Activated T-cell treated with anti-CD3 and anti-CD28 coated beads, Interleukin-2, amount 50 U/mL, for 4 hours (primary cell): ENCODE measurements at places on chromosomes 2 and 18.
A peak's percentile ranks its signal among the peaks of the same experiment; 100 is the strongest.

- no peak for DNase-seq
These were observed 11.9 kb upstream of the ACTR3 start for GRCh38 chr2:113877711-113878598.

- no peak for DNase-seq
These were observed 147.6 kb downstream of the HDAC4 start for GRCh38 chr2:239253264-239253663.

DNA sequence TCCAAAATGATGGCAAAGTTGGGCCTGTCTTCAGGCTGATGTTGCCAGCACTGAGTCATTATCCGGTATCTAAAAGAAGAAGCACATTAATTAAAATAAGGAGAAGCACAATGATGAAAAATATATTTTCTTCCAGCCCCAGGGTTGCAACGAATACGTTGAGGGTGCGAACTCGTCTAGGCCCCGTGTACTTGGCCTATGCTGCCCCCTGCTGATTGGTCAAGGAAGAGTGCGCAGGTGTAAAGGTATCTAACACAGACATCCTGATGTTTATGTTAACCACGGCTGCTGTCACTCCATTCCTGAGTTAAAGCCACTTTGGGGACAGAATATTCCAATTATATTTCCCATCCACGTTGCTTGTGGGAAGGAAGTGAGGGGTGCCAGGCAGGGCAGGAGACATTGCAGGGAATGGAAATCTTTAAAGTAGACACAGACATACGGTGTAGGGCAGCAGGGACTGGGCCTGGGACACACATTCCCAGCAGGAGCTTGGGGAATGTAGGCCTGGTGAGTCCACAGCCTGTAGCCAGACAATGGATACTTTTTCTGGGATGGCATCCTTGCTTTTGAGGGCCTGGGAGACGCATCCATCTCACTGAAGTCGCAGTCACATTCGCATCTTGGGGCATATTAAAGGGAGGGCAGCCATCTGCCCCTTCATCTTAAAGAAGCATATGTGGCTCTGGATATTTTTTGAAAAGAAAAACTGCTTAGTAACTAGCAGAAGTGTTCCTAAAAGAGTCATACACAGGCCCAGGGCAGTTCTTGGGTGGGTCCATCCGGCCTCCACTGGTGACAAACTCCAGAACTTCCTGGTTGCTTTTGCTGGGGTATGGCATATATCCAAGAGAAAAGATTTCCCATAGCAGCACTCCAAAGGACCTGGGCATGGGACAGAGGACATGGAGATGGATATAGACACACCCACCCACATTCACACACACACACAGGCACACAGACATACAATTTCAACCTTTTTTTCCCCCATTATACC lies 81.9 kb downstream of the CLIP4 start:
- DNase-seq = peak; percentile 77

DNA sequence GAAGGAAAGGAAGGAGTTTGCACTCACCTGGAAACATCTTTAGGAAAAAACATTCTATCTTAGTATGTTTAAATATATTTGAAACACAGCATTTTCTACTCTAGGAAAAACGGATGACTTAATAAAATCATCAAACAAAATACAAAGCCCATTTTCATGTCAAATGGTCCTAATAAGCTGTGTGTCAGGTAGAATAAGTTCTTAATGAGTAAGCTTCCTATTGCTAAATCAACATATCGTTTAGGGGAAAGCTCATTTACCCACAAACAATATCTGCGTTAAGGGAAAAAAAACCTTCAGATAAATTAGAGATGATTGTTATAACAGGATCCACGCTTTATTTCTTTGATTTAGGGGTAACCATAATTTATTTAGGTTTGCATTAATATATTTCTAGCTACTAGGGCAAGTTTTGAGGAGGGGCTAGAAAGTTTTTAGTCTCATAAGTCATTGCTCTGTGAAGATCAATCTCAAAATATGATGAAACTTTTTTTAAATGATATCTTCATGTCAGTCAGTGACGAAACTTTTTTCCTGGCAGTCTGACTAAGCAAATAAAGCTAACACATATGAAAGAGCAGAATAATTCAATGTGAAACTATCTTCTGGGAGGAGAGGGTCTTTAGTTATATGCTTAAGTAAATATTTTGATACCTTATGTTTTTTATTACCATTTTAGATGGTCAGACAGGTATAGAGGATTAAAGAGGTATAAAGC lies 147.1 kb downstream of the WDSUB1 start:
- no peak for DNase-seq

DNA sequence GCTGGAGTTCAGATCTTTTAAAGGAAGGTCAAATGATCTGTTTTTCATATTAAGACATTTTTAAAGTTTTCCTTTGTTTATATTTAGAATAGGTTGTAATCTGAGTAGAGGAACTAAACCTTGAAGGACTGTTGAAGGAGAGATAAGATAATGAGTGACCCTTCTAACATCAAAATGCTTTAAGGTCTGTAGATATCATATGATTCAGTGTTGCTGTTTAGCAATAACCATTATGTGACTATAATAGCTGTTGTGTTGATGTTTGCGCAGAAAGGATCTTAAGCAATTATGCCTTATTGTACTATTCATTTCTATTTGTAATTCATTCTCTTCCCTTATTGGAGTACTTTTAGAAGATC lies 60.0 kb downstream of the SLC16A14 start:
- DNase-seq = no peak

- DNase-seq = no peak
These were observed 182.8 kb upstream of the MEIS1 start for GRCh38 chr2:66252109-66252508.

- no peak for DNase-seq
These were observed 144.6 kb upstream of the CCDC195 start for GRCh38 chr2:224860786-224861185.

GRCh38 chr2:66434679-66435548 lies at the start of gene MEIS1:
Gene MEIS1, plus strand, starts transcription at chr2:66435125. Its CDS starts 732 bp downstream, at chr2:66435857.
- DNase-seq = no peak
